ENCODE measurements at places on chromosomes 7 and 10.

DNA sequence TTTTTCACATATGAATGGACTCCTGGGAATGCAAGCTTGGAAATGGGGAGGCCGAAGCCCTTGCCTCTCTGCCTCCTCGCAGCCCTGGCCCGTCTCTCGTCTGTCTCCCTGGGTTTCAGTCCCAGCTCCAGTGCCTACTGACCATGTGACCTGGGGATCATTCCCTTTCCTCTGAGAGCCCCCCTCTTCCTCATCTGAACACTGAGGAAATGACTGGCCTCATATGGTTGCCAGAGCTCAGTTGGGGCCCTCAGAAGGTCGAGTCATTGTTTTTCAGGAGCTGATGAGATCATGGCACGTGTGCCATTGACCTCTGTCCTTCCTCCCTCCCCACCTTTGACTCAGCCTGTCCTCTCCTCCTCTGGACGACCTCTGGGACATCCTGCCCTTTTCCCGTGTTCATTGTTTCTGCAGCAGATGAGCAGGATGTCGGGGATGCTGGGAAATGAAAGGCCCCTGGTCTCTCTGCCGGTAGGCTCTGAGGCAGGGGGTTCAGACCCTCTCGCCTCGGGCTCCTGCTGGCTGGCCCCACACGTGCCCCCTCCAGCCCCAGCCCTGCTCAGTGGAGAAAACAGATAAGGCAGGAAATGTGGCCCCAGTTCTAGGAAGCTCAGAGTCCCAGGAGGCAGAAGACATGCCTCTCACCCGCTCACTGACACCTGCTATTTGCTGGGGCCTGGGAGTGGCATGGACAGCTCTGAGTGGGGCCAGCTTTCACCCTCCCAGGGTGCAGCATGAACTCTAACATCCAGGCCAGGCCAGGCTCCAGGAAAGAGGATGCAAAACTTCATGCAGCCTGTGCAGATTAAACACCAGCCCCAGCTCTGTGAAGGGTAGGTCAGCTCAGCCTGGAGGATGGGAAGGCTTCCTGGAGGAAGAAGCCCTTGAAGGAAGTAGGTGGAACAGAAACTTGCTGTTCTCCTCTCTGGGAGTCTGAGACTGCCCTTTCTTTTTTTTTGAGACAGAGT lies 8.3 kb upstream of the PPP1R35 start:
- DNase-seq = no peak

GRCh38 chr10:111390813-111391563 lies 314.2 kb downstream of the ADRA2A start:
- no peak for DNase-seq

DNA sequence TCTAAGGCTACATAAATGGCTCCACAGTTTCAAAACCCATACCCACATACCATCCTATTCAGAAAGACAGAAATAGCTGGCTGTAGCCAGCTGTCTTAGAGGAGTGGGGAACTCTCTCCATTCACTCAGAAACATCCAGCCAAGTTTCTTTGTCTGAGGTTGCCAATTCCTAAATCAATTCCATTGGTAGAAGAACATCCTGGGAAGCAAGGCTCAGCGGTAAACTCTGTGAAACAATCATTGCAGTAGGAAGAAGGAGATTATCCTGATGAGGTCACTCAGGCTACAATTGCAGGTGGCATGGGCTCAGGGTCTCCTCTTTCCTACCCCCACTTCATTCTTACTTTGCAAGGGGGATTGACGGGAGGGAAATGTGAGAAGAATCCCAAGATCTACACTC lies 154.0 kb downstream of the ETV1 start:
- no peak for DNase-seq

- no peak for DNase-seq
Measured at GRCh38 chr10:114046087-114046458, 2.4 kb downstream of the ADRB1 start.

DNA sequence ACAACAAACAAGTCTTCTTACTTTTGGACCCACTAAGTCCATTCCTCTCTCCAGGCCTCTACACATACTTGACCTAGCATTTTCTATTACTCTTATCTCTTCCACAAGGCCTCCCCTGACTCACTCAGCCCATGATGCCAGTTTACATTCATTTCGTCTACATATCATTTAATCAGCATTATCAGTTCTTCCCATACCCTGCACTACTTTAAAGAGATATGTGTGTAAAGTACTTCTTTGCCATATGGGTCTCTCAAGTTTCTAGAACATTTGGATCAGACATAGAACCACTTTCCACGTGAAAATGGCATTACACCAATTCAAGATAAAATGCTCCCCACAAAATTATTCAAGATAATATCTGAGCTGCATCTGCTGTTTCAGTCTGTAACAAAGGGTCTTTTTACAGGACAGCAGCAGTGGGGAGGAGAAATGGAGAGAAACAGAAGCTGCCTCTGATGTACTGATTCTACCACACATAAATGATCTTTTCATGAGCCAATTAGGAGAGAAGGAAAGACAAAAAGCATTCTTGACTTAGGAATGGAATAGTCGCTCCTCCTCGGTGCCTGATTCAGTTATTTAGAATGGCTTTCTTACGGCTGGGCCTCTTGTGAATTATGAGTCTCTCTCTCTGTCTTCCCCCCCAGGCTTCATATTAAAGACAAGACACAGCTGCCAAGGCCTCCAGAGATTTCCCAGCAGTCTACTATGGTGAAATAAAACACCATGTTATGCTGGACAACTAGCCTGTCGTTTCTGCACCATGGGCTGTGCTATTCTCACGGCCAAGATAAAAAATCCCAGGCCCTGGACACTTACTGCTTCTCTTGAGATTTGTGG lies 46.9 kb upstream of the SEPTIN7 start:
- DNase-seq = no peak

DNA sequence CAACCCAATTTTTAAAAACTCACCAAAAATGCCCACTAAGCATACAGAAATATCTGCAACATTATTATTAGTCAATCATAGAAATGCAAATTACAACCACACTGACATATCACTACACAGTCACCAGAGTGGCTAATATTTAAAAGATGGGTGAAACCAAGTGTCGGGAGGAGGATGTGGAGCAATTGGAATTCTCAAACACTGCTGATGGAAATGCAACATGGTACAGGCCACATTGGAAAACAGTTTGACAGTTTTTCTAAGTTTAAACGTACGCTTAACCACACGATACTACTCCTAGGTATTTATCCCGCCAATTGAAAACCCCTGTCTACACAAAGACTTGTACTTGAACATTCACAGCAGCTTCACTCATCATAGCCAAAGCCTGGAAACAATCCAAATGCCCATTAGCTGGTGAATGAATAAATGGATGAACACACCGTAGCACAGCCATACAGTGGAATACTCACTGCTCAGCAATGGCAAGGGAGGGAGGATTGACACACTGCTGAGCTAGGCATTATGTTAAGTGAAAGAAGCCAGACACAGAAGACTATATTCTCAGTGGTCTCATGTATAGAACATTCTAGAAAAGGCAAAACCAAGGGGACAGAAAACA lies 16.3 kb downstream of the GCK start:
- DNase-seq = no peak

DNA sequence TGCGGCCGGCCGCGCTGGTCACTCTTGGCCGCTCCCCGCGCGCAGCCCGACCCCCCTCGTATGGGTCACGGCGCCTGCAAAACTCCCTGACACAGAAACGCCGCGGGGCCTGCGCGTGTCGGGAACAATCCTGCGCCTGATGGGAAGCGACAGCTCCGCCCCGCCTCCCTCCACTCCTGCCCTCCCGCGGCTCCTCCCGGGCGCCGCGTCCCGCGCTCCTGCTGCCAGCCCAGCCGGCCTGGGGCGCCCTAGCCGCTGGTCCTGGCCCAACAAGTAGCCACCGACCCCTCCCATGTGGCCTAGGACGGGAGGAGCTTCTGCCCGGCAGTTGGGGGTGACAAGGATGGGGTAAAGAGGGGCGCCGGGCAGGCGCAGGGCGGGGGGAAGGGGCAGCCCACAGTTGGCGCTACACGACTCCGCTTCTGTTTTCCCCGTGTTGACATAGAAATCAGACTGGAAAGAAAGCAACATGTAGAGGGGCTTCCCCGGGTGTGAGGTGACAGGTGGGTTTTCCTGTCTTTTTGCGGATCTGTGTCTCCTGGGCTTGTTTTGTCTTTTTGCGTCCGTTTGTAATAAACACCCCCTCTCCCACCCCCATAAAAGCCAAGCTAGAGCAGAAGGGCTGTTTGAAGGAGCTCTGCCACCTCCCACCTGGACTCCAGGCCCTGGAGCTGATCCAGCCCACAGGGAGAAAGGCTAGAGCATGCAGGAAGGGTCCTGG lies 35.1 kb upstream of the PAX2 start:
- no peak for DNase-seq

GRCh38 chr10:100660945-100661344 lies 84.4 kb upstream of the PAX2 start:
- no peak for DNase-seq

DNA sequence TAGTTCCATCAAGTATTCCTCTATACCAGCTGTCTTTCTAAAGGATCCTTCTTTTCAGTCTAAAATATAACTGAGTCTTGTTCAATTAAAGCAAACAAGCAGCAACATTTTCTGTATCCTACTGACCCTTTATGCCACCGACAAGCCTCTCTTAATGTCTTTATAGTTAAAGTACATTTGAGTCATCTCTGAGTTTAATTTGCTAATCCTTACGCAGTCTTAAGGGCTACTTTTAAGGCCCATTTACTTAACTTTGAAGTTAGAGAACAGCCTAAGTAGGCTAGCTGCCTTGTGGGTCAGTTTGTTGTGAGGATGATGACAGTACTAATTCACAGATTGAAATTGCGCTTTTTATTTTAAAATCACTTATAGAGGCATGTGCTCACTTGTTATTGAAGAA lies 265.5 kb upstream of the FERD3L start:
- DNase-seq = no peak

DNA sequence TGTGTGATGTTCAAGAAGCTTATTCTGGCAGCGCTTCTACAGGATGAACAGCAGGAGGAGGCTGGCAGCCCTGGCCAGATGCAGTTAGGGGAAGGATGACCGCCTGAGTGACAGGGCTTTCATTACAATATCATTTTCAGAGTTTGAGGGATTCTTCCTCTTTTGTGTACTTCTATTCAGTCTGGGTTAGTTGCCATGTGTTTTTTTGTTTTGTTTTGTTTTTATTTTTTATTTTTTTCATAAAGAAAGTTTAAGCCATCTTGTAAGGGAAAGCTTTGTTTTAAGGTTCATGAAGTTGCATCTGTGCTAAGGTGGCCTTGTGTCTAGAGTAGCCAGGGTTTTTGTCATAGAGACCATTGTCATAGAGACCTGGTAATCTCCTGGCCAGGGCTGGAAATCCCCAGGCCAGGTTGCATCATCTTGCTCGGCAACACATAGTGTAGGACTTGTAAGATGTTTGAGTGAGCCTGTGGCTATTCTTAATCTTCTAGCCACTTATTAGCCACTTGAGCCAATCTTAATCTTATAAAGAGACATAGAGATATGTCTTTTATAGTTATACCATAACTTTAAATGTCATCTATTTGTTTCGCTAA lies 230.5 kb upstream of the TMEM229A start:
- peak; percentile 8 for DNase-seq

GRCh38 chr7:95062901-95063300 lies 155.5 kb downstream of the PPP1R9A start:
- DNase-seq = no peak

DNA sequence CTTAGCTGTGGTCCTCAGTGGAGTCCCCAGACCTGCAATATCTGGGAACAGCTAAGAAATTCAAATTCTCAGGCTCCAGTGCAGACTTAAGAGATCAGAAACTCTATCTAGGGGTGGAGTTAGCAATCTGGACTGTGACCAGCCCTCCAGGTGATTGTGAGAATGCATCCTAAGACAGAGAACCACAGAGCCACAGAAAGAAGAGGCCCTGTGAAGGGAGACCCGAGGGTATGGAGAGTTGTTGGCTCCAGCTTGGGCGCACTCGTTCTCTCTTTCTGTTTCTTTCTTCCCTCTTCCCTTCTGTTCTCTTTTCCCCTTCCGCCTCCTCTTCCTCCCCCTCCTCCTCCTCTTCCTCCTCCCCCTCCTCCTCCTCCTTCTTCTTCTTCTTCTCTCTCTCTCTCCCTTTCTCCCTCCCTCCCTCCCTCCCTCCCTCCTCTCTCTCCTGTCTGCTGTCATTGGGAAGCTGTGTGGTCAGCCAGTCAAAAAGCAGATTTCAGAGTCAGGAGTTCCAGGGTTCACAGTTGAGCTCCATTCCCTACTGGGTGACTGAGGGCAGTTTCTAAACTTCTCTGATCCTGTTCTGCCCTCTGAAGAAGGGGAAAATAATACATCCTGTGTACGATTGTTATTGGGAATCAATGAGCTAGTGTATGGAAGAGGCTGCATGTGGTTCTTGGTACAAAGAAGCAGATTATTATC lies 62.1 kb upstream of the STEAP1B start:
- DNase-seq = peak; percentile 20

GRCh38 chr10:63521416-63522276 lies 445 bp downstream of the REEP3 start:
- peak; percentile 62 for DNase-seq

- DNase-seq = no peak
Measured at GRCh38 chr10:2053805-2054204, 316.5 kb upstream of the ADARB2 start.

- DNase-seq = no peak
Measured at GRCh38 chr10:34726862-34727261, 88.2 kb downstream of the PARD3 start.

DNA sequence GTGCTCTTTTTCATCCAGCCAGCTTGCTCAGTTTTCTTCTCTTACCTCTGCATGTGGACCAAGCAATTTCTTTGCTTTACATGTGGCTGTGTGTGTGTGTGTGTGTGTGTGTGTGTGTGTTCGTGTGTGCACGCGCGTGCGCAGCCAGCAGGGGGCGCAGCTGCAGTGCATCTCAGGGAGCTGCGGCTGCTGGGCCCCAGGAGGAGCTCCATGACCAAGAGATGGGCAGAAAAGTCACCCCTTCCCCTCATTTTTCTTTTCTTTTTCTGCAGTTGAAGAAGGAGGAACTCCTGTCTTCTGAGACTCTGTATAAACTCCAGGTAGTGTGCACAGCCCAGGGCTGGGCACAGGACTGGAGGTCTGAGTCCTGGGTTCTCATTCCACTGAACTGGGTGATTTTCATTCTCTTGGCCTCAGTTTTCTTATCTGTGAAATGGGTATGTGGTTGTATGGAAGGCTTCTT lies 41.8 kb downstream of the BLNK start:
- peak; percentile 71 for DNase-seq

- no peak for DNase-seq
Measured at GRCh38 chr10:59922907-59923306, 16.6 kb upstream of the CCDC6 start.

- DNase-seq = no peak
Measured at GRCh38 chr10:33453081-33454025, 118.9 kb upstream of the NRP1 start.

DNA sequence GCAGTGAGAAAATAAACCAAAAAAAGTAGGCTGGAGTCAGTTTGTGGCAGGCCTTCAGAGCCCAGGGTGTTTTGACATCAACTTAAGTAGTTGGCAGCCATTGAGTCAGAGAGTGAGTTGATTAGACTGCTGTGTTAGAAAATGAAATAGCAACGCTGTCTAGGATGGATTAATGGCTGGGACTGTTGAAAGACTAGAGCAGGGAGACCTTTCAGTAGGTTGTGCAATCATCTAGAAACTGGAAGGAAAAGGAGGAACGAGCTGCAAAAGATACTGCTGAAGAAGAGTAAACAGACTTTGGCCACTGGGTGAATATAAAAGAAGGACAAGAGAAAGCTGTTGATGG lies 28.6 kb upstream of the TRIL start:
- DNase-seq = no peak

All from activated T-cell treated with anti-CD3 and anti-CD28 coated beads, Interleukin-2, amount 50 U/mL, for 72 hours (primary cell).